Natural killer cell treated with Interleukin-12 subunit alpha and Interleukin-12 subunit beta and Interleukin-15 and Interleukin-18, amount 100 ng/mL, for 72 hours (primary cell): ENCODE measurements at places on chromosomes 11 and 22. TPM values are rescaled to one million over a fixed set of nuclear protein-coding genes. Genes with fewer than 3 reads are reported as not detected.

DNA sequence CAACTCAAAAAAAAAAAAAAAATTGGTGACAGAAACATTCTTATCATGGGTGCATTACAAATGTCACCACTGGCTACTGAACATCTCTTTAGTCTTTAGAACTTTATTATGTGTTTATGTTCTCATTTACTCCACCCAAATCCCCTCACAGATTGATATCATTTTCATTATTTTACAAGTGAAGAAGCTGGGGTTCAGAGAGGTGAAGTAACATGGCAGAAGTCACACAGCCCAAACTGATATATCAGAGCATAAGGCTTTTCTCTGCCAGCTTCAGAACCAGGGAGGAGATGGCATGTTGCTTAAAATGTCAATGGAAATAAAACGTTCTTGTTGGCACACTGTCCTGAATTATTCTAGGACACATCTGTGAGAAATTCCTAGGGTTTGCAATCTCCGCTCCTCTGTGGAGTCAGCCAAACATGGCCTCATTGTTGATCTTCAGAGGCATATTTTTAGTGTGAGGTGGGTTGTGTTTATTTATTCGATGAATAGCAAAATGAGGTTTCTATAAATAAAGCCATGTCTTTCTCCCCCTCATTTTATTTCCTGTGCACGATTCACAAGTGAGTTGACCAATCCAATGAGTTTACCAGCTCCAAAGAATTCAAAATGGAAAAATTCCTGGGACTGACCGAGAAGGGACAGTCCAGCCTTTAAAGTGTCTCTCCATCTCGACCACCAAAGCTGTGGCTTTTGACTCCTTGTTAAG is 72.9 kb upstream of the ANO1 start:
- DNase-seq = no peak

- DNase-seq = no peak
Measured at GRCh38 chr22:35379146-35379993, 1.5 kb upstream of the HMOX1 start.

- no peak for DNase-seq
Measured at GRCh38 chr11:41499429-41499828, 40.0 kb upstream of the LRRC4C start.

DNA sequence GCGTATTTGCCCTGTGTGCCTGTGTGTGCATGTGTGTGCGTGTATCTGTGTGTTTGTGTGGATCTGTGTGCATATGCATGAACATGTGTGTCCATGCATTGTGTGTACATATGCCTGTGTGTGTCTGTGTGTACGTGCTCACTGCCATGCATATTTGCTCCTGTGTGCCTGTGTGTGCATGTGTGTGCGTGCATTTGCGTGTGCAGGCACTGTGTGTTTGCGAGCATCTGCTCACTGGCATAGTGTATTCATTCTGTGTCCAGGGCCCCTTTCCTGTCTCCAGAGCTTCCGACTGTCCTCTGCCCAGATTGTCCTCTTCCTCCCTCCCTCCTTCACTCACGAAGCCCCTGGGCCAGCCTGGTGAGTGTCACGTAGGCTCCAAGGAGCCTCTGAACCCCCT is 5.8 kb downstream of the EMID1 start:
- no peak for DNase-seq

GRCh38 chr22:48899523-48900326 is 927.9 kb downstream of the BRD1 start:
- no peak for DNase-seq

The SMTNL1 gene
- not detected for total RNA-seq
